ENCODE measurements at places on chromosomes 16 and 17.

DNA sequence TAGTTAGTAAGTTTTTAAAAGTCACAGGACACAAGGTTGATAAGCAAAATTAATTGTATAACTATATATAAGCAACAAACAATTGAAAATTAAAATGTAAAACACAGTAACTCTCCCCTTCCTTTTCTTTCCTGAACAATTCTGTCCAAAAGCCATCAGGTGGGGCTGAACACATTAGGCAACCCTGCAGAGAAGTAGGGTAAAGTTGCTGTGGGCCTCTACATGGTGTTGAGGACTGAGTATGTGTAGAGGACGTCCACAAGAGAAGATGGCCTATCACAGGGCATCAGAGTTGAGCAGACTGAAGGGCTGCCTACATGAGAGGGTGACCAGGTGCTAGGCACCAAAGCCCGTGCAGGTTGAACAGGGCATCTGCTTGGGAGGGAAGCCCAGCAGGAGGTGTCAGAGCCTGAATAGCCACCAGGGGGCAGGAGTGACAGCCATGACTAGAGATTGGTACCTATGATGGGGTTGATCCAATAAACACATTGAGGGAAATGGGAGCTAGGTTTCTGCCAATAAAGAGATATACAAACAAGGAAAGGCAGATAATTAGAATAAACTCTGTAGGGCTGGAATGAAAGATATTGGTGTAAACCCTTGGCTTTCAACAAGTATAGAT, 415.1 kb downstream of the NPIPA8 start:
- no peak for DNase-seq

DNA sequence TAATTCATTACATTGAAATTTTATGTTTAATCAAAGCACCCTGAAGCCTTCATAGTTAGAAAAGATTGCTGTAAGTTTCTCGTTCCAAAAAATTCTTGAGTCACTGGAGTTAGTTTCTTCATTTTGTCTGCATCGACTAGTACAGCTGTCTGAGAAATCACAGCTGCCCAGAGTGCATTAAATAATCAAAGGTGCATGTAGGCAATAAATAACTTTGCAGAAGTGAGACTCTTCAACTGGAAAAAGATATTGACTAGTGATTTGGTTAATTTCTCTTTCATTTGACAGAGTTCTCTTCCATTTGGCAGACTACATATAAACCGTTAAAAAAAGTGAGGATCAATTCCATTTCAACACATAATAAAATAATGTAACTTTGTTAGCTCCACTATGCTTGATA, 234.0 kb downstream of the CNTNAP4 start:
- no peak for DNase-seq

DNA sequence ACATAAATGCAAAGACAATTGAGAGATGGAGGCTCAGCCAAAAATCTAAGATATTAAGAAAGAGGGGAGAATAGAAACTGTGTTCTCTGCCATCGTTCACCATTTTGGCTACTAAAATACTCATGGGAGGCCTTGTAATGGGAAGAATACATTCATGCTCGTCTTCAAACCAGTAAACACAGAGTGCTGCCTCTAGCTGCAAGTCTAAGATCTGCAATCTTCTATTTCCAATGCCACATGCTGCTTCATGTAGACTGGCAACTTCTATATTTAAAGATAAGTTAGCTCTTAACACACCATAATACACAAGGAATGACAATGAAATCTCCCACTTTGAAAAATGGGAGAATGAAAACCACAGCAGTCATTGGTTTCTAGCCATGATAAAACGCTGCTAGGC, 387.3 kb downstream of the HS3ST3B1 start:
- DNase-seq: no peak

DNA sequence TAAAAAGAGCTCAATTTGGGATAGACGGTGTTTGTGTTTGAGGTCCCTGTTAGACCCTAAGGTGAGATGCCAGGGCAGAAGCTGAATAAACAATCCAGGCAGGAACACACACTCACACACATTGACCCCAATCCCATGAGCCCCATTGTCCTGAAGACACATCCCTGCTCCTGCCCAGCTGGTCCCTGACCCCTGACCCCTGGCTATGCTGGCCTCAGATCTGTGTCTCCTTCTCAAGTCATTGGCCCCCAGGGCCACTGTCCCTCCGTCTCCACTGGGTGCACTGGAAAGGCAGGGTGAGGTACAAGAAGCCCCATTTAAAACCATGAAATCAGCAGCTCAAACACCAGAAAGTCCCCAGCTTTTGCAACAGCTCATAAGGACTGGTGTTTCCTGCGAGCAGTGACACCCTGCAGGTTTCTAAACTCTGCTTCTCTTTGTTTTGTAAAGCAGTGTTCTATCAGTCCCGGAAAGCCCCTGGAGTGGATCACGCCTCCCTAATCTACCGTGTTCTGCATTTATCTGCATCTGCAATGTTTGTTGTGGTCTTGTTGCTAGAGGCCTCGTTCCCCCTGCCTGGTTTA, 18.0 kb upstream of the ASGR2 start:
- no peak for DNase-seq

DNA sequence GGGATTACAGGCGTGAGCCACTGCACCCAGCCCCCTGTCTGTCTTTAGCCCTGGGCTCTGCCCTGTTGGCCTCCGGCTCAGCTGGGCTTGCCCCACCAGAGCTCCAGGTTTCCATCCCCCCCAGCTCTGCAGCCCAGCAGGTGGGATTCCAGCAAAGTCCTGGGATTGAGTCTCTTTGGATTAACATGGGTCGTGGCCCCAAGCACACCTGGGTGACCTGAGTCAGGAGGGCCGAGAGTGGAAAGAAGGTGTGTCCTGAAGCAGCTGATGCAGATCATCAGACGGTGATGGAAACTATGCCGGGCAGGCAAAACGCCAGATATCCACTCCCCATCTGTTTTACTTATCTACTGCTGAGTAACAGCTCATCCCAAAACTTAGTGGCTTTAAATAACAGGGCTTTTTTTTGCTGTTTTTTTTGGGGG, 72.5 kb downstream of the KNOP1 start:
- DNase-seq: no peak

- no peak for DNase-seq
Measured at GRCh38 chr16:29975134-29975538, 1.5 kb downstream of the TAOK2 start.

DNA sequence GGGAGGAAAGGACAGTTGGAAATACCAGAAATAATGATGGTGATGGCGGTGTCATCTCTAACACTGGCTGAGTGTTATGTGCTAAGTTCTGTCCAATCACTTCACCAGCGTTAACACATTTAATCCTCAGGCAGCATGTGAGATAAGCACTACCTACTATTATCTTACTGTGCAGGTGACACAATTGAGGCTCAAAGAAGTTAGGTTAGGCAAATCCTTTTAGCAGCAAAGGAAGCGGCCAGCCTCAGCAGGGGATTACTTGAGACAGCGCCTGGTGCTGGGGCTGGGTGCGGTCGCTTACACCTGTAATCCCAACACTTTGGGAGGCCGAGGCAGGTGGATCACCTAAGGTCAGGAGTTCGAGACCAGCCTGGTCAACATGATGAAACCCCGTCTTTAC, 18.7 kb upstream of the DHX8 start:
- no peak for DNase-seq

GRCh38 chr16:12484972-12485371, 318.7 kb downstream of the CPPED1 start:
- DNase-seq: no peak

DNA sequence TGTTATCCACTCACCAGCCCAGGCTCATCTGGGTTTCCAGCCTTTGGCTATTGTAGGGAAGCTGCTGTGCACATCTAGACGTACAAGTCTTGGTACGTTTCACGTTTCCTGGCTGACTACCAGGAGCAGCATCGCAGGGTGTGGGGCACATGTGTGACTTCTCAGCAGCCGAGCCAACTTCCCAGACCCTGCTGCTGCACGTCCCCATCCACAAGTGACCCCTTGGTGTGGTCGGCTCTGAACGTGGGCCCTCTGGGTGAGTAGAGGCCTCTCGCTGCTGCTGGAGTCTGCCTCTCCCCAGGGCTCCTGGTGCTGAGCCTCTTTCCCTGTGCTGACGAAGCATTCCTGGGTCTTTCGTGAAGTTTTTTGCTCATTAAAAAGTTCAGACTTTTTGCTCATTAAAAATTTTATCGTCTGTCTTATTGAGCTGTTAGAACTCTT, 70.2 kb upstream of the ZNF750 start:
- DNase-seq: no peak

GRCh38 chr17:13671771-13672170, 70.0 kb upstream of the HS3ST3A1 start:
- no peak for DNase-seq

- no peak for DNase-seq
Measured at GRCh38 chr17:72514321-72514861, 393.6 kb downstream of the SOX9 start.

DNA sequence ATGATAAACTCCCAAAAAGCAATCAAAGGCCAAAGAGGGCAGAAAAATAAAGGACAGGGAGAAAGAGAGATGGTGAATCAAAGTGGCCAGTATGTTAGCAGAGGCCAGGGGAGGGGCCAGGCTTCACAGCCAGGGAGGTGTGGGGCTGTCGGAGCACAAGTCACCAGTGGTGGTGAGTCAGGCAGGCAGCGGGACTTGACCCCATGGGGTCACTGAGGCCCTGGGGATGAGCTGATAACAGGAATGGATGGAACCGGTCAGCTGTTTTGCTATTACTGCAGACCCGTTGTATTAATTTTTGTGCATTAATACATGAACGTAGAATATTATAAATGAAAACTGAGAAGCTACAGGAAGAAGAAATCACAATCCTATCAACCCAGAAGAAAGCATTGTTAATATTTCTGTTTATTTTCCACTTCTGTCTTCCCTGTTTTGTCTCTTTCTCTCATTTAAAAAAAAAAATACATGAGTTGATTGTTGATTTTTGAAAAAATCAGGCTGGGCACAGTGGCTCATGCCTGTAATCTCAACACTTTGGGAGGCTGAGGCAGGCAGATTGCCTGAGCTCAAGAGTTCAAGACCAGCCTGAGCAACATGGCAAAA, 106.9 kb downstream of the SOCS1 start:
- DNase-seq: no peak

DNA sequence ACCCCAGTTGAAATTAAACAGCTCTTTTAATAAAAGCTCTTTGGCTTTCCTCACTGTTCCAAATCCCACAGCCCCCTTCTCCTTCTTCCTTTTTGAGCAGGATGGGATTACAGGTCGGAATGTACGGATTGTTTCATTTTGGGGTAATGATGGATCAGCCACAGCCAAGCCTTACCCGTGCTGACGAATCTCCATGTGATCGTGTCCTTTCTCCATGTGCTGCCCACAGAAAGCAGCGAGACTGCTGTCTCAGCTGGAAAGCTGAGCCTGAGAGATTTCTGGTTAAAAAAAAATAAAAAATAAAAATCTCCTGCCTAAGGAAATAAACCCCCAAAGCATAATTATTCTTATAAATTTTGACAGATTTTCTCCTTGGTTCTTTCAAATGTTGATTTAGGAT, 276.6 kb downstream of the CPPED1 start:
- no peak for DNase-seq

DNA sequence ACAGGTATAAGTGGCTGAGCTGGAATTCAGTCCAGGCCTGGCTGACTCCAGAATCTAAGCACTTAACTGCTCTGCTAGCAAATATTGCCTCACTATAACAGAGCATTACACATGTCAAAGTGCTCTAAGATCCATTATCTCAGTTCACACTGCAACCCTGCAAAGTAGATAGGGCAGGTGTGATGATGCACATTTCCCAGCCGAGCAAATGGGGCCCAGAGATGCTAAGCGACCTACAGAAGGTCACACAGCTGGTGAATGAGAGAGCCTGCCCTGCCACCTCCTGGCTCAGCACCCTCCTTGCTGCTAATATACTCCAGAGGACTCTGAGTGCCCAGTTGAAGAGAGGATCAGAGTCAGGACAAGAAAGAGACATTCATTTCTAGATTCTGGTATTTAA, 73.6 kb upstream of the CCL1 start:
- no peak for DNase-seq

- no peak for DNase-seq
Measured at GRCh38 chr17:82851381-82851780, 11.6 kb upstream of the ZNF750 start.

GRCh38 chr17:68783861-68784260, 171.3 kb downstream of the ABCA8 start:
- no peak for DNase-seq

DNA sequence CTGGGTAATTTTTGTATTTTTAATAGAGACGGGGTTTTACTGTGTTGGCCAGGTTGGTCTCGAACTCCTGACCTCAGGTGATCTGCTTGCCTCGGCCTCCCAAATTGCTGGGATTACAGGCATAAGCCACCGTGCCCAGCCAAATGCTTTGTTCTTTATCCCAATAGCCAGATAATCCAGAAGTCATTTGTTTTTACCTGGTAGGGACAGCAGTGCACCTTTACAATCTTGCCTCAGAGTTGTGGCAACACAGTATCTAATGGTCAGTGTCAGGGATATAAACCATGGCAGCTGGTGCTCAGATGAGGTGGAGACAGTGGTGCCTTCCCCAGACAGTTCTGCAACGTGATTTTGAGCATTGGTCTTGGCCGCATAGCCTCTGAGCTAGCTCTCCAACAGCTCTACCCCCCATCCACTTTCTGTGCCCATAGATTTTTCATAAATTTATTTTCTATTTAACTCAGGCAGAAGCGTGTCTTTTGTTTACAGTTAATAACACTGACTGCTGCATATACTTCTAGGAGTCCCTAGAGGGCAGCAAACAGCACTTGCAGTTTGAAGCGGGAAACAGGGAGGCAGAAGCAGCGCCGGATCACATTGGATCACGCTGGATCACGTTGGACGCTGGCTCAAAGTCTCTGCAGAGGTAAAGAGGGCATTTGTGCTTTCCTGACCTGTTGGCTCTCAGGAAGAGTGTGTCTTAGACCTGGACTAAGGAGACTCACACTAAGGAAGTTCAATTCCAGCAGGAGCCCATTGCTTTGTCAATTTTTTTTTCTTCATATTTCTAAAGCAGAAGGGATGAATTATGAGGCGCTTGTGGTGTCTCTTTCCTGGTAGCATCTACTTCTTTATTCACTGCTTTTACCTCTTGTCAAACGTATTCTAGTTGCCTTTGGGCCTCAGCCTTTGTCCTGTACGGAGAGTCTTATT, 5.1 kb upstream of the GGT6 start:
- peak; percentile 82 for DNase-seq

DNA sequence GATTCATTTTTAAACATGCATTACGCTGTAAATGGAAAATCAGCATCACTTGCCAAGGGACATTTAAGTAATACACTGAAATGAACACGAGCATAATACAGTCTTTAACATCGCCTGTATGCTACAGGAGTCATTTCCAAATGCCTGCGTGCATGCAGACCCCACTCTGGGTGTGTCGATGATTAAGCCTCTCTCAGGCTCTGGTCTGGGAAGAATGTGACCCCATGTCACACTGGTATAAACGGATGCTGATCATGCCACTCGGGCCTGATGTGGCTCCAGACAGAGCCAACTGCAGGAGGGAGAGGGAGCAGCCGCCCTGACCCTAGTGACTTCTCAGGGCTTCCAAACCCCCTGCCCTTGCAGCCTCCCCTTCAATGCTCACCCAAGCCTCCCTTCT, 10.8 kb downstream of the EMP2 start:
- no peak for DNase-seq

All from NCI-H510A treated with DMSO at 0.1 percent for 48 hours (cell line).